Esophagus muscularis mucosa (tissue), 4 donors: ENCODE measurements at places on chromosomes 4 and X. TPM values are rescaled to one million over a fixed set of nuclear protein-coding genes. Genes with fewer than 3 reads are reported as not detected.

Gene RNF113A
- total RNA-seq: 12.4 TPM

Gene MND1
- total RNA-seq: 0.99 TPM

Gene CTAG2
- total RNA-seq: not detected

Gene AFF2
- 3.8 TPM for total RNA-seq

Gene PLAC8
- total RNA-seq: 2.5 TPM

Gene NKX3-2
- total RNA-seq: 1.2 TPM

Gene DMP1
- not detected for total RNA-seq

Gene EXOC1L
- not detected for total RNA-seq

Gene HSFX4
- total RNA-seq: not detected

Gene TREX2
- not detected for total RNA-seq

Gene EFHC2
- total RNA-seq: 2.6 TPM

GRCh38 chr4:158255727-158256324 lies 45.5 kb downstream of the TMEM144 start:
- DNase-seq: no peak

DNA sequence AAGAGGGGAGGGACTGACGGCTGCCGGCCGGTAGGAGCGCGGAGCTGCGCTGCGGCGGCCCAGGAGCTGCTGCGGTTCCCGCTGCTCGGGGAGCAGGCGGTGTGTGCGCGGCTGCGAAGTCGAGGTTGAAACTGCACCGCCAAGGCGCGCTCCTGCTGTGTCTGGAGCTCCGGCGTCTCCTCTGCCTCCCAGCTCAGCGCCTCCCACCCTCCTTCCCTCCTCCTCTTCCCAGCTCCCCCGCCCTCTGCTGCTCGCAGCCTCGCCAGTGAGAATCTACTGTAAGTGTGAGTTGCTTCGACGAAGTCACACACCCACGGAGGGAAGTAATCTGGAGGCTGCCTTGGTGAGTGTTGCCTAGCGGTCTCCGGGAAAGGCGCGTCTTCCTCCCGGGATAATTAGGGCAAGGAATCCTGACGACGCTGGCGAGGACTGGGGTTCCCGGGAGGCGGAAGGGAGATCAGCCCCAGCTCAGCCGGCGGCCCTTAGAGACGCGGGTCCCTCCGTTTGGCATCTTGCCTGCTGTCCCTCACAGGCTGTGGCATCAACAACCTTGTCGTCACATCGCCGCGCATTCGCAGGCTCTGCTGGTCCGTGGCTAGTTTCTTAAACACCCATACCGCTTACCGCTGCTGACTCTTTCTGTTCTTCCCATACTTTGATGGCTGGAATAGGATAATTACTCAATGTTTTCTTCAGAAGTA lies at the start of gene EPHA5:
Gene EPHA5 (minus strand): TSS at position 159 of the 701 bp plus-strand sequence. CDS start 747 bp downstream, outside the sequence.
- no peak for DNase-seq

GRCh38 chrX:141791856-141792255 lies 46.3 kb upstream of the MAGEC3 start:
- DNase-seq: no peak

DNA sequence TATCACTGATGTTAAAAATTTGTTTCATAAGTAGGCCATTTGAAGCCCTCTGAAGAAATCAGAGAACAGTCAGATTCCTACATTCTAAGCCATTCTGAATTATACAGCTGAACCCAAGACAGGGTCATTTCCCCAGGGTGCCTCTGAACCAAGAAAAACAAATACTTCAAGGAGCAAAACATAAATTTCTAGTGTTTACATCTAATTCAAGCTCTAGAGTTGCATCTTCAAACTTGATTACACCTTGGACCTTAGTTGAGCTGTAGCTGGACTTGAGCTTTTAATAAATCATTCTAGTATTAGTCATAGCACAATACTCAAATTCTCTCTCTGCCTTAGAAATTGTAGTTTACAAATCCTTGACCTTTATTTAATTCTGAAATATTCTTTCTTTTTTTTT lies 87.6 kb upstream of the IL15 start:
- DNase-seq: no peak

GRCh38 chrX:856566-857290 lies 226.1 kb downstream of the SHOX start:
- peak; percentile 64 for DNase-seq

DNA sequence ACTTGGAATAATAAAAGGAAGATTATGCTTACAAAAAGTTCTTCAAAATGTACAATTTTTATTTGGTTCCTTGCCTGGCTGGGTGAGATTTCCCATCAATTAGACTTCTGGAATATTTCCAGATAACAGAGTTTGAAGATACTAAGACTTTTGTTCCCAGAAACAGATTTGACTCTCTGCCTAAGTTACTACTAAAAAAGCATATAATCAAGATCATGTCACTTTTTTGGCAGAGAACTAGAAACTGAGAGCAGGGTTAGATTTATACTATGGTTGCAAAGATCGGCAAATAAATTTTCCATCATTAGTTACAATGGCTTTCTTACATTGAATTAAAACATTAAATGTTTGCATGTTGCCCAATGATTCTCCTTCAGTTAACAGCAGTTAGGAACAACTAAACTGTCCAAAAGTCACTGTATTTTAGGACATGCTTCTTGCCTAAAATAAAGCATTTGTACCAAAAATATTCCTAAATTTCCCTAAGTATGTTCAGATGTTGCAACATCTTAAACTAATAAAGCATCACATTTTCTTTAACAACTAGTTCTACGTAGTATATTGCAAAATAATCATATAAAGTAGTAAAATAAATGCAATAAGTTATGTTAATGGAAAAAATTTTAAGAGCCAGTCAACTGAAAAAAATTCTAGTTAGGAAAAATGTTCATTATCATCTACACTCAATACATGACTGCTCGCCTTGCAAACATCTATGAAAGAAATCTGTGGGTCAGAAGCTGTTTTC lies 73.0 kb downstream of the SEC24D start:
- DNase-seq: no peak

- DNase-seq: no peak
These were observed 123.5 kb upstream of the BMPR1B start for GRCh38 chr4:94634271-94634670.

GRCh38 chr4:16224264-16225166 lies 1.8 kb downstream of the TAPT1 start:
- DNase-seq: no peak

DNA sequence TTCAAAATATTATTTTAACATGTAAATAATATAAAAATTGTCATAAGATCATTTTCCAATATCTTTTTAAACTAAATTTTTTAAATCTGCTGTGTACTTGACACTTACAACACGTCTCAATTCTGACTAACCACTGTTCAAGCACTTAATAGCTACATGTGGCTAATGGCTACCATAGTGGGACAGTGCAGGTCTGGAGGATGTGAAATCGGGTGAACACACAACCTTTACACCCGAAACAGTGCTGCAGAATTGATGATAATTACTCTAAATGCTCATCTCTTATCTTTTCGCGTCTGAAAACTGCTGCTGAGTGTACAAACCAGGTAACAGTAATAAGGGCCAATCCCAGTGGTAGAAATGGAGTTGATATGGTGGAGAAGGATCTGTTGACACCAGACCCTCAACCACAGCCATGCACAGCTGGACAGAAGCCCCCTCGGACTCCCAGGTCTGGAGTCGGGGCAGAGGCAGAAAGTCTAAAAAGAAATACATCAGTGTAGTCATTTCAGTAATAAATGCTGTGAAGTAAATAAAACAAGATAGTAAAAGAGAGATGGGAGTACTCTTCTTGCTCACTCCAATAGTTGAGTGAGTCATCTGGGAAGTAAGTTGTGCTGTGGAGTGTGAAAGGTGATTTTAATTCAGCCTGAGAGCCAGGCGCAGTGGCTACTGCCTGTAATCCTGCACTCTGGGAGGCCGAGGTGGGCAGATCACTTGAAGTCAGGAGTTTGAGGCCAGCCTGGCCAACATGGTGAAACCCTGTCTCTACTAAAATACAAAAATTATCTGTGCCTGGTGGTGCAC lies 150.0 kb downstream of the CBR4 start:
- no peak for DNase-seq

GRCh38 chr4:165398570-165398969 lies 19.8 kb downstream of the CPE start:
- DNase-seq: no peak

GRCh38 chrX:117196481-117196880 lies 733.7 kb upstream of the CT83 start:
- no peak for DNase-seq

- DNase-seq: no peak
These were observed 1.1 kb upstream of the ATP11C start for GRCh38 chrX:139933904-139934303.

GRCh38 chr4:77922158-77923094 lies 59.8 kb downstream of the MRPL1 start:
- no peak for DNase-seq

DNA sequence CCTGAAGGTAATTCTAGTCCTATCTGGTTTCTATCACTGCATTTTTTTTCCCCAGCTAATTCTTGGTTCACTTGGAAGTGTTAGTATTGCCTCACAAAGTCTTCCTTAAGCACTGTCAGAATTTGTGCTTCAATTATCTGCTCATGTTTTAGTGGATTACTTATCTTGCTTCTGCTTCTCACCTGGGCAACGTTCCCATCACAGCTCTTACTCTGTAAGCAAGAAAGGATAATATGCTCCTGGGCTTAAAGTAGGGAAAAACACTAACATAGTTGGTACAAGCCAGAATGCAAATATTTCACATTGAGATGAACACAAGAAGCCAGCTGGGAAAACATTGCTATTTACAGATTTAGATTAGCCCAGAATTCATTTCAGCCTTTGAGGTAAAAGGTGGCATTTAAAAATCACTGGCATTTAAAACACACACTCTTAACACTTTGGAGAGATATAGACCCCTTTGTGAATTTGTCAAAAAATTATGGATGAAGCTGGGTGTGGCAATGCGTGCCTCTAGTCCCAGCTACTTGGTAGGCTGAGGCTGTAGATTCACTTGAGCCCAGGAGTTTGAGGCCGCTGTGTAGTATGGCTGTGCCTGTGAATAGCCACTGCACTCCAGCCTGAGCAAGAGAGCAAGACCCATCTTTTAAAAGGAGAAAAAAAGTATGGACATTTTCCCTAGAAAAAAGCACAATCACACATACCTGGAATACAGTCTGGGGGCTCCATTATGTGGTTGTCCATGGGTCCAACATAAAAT lies 6.6 kb upstream of the PTPN13 start:
- DNase-seq: no peak

GRCh38 chr4:166019441-166020220 lies 146.6 kb downstream of the TLL1 start:
- no peak for DNase-seq

GRCh38 chrX:49266523-49267445 lies 2.3 kb upstream of the FOXP3 start:
- no peak for DNase-seq

GRCh38 chr4:78058591-78059523 lies 1.7 kb downstream of the FRAS1 start:
- no peak for DNase-seq

- no peak for DNase-seq
These were observed 356.6 kb upstream of the ACTRT1 start for GRCh38 chrX:128408842-128409241.

- DNase-seq: no peak
These were observed 5.0 kb upstream of the MMAA start for GRCh38 chr4:145614233-145614610.

DNA sequence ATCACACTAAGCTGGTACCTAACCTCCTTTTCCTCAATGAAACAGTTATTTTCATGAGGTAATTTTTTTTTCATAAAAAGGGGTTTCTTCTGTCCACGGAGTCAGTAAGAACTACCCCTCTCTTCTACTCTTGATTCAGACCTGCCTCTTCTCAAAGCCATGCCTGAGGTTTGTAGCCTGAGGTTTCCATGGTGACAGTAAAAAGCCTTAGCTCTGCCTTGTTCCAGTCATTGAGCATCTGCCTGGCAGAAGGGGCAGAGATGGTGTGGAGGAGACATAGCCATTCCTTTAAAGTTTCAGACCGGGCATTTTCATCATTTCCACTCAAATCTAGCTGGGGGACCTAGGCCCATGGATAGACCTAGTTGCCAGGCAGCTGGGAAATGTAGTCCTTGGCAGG lies 135.5 kb downstream of the REPS2 start:
- DNase-seq: no peak

DNA sequence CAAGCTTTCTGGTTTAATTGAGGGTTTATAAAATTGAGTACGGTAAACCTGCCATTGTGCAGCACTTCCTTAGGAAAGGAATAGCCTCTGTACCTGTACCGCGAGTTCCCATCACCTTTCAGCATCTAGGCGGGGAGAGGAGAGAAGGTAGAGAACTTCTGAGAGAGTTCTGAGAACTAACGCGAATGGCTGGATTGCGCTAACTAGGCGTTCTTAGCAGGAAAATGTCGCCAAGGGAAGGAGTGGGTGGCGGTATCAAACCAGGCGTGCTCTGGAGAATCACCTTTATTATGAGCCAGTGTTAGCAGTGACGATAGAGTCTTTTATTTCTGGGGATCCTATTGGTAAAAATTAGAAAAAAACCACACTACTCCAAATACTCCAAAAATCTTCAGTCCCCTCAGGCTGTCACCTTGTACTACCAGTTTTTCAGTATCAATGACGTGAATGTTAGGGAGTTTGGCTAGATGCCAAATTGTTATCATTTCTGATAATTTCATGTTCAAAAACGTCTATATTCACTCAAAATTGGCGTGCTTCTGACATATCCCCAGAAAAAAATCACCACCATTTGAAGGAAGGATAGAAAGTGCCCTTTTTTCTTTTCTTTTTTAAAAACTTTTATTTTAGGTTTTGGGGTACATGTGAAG lies 1.4 kb downstream of the UGT8 start:
- DNase-seq: no peak

DNA sequence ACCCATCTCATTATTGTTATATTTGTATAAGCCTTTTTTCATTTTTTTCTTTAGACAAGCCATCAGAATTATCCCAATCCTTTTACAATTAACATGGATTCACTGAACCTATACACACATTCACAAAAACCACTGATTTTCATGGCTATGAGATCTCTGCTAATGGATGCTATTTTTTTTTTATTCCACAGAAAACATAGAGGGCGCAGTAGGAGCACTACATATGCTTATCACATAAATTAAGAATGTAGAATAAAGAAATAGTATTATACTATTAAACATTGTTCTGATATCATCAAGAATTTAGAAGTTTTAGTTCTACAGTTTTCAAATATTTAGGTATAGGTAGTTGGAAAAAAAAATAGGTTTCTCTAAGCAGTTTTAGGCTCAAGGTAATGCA lies 1477.4 kb downstream of the ARAP2 start:
- DNase-seq: no peak

DNA sequence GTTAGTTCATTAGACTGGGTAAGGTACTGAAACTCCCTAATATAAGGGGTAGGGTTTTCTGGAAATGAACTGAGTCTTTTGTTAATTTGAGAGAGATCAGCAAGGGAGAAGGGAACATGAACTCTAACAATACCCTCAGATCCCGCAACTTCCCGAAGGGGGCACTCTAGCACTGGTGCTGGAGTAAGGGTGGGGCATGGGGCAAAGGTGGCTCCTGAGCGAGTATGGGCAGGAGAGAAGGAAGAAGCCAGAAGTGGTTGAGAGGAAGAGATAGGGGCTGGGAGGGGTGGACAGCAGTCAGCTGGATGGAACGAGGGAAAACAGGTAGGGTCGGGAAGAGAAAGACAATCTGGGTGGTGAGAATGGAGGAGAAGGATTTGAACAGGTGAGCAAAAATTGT lies 183.2 kb upstream of the MAGEE2 start:
- no peak for DNase-seq
